ENCODE measurements at places on chromosomes 16 and 17.

DNA sequence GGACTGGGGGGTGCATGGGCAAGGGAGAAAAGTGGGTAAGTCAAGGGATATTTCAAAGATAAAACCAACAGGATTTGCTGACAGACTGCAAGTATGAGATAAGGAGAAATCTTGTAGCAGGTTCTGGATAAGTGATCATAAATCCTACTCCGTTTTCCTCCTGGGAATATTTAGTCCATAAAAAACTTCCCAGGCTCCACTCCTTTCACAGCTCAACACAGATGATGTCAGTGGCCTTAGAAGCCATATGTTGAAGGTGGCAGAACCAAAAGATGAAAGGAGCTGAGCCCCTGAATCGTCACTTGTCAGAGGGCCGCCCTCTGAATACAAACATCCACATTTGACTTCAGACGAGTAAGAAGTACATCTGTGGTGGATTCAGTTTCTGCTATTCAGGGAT lies 71.7 kb downstream of the GRIN2A start:
- no peaks in the 10 kb centered on the region for H3K27me3 ChIP-seq
- no peaks in the 10 kb centered on the region for H3K36me3 ChIP-seq
- H3K4me1 ChIP-seq: no peaks in the 10 kb centered on the region
- no peak overlapping the region for H3K4me3 ChIP-seq
- DNase-seq: no peak

DNA sequence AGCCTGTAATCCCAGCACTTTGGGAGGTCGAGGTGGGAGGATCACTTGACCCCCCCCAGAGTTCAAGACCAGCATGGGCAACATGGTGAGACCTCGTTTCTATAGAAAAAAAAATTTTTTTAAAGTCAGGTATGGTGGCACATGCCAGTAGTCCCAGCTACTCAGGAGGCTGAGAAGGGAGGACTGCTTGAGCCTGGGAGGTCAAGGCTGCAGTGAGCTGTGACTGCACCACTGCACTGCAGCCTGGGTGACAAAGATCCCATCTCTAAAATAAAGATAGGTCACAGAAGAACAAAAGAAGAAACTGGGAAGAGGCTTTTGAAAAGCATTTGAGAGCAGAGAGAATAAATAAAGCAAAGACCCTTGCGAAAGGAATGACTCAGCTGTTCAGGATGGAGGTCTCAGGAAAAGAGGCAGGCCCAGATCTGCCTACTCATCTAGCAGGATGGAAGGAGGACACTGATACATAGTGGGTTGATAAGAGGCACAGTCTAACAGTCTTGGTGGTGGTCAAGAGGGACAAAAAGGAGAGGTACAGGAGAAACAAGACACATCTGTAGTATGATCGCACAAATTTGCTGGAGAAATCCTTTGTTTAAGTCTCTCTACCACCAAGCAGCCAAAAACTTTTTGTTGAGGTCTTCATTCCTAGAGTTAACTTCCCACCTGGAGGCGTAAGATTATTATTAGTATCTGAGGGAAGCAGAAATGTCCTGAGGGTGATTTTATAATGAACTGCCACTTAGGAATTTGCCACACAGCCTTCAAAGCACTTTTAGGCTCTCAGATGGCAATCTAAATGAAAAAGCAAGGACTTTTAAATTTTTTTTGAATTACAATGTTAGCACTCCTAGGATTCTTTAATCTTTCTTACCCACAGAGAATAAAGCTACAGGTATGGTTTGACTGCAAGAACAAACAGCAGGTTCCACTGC lies 17.6 kb downstream of the ZSWIM7 start:
- no peak overlapping the region for H3K27ac ChIP-seq
- H3K4me1 ChIP-seq: no peaks in the 10 kb centered on the region
- peaks cover 53% of the 10 kb centered on the region for H3K36me3 ChIP-seq
- H3K27me3 ChIP-seq: no peaks in the 10 kb centered on the region

- DNase-seq: no peak
- H3K36me3 ChIP-seq: no peaks in the 10 kb centered on the region
- H3K4me3 ChIP-seq: peak overlapping the region; percentile 34
- peaks cover 17% of the 10 kb centered on the region for H3K27me3 ChIP-seq
Observed at GRCh38 chr17:7651097-7651664, 455 bp downstream of the ATP1B2 start.

- no peak overlapping the region for H3K27ac ChIP-seq
- DNase-seq: no peak
- no peak overlapping the region for H3K4me3 ChIP-seq
- H3K27me3 ChIP-seq: no peaks in the 10 kb centered on the region
Observed at GRCh38 chr17:3639981-3640596, 3.5 kb downstream of the CTNS start.

GRCh38 chr17:63740464-63741142 lies 996 bp downstream of the STRADA start:
- peak overlapping the region; percentile 80 for H3K4me3 ChIP-seq
- peak overlapping the region; percentile 85 for H3K27ac ChIP-seq
- H3K27me3 ChIP-seq: no peaks in the 10 kb centered on the region
- peaks cover 3% of the 10 kb centered on the region for H3K36me3 ChIP-seq

DNA sequence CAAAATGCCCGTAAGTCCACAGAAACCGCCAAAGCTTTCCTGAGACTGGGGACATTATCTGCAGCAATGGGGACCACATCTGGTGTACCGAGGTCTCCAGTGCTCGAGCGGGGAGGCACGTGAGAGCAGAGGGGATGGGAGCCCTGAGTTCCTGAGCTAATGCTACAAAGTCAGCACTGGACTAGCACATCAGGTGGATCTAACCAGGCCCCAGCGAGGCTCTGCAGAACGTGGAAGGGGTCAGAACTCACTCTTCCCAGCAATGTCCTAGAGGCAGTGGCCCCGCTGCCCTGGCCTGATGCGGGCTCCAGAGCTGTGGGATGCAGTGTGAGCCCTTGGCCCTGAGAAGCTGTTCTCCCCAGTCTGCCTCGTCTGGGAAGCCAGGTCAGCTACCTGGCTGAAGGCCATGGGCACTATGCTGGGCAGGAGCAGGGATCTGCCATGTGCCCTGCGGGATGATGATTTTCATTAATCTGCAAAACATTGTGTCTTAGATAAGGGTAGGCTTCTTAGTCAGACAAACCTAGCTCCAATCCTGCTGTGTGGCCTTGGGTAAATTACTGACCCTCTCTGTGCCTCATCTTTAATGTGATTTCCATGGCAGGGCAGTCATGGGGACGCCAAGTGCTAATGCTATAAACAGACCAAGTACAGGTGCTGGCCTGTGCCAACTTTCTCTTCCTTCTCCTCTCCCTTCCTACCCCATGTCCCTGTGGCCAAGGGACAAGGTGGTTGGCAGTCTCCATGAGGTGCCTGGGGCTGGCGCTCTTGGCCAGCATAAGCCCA lies 40.1 kb upstream of the SLC38A10 start:
- no peak overlapping the region for H3K27ac ChIP-seq
- H3K4me3 ChIP-seq: no peak overlapping the region
- no peak for DNase-seq

- no peak overlapping the region for H3K27ac ChIP-seq
- H3K27me3 ChIP-seq: no peaks in the 10 kb centered on the region
- no peaks in the 10 kb centered on the region for H3K36me3 ChIP-seq
- DNase-seq: no peak
- no peak overlapping the region for H3K4me3 ChIP-seq
Observed at GRCh38 chr17:3917391-3917931, 1.2 kb upstream of the P2RX1 start.

DNA sequence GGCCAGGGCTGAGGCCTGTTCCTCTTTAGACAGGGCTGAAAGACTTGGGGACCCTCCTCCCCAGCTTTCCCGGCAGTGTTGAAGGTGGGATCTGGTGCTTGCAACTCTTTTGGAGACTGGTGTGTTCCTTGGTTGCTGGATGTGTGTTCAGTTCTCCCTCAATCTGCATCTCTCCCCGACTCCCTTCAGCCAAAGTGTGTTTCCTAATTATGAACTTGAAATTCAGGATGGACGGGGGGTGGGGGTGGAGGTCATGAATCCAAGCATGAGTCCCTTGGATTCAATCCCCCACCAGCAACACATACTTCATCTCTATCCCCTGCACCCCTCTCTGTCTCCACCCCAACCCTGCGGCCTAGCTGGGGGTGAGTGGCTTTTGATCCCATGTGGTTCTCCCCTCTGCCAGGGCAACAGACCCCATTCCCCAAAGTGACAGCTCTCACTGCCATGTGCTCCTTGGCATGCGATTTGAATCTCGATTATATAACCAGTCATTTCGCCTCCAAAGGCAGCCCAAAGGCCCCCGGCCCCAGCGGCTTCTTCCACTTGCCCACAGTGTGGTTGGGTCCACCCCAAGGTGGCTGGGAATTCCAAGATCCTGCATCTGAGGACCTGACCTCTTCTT lies 1.3 kb downstream of the ARHGAP23 start:
- H3K4me1 ChIP-seq: peaks cover 53% of the 10 kb centered on the region
- H3K27ac ChIP-seq: peak overlapping the region; percentile 86
- no peak for DNase-seq
- no peaks in the 10 kb centered on the region for H3K27me3 ChIP-seq
- H3K4me3 ChIP-seq: no peak overlapping the region
- peaks cover 12% of the 10 kb centered on the region for H3K36me3 ChIP-seq

DNA sequence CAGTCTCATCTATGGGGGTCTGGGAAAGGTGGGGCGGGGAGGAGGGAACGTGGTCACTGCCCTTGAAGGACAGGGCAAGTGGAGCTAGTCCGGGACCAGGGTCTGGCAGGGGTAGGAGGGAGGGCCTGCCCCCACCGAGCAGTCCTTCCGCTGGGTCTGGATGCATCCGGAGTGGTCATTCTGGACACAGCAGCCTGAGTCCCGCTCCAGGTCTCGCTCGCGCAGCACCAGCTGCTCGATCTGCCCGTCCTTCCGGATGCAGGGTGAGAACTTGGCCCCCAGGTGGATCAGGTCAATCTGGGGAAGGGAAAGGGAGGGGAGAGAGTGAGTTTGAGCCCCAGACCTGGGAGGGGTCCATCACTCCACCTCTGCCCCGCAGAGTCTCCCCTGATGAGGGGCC lies 6.8 kb downstream of the AANAT start:
- H3K36me3 ChIP-seq: no peaks in the 10 kb centered on the region
- H3K4me3 ChIP-seq: no peak overlapping the region
- no peak overlapping the region for H3K27ac ChIP-seq
- H3K27me3 ChIP-seq: no peaks in the 10 kb centered on the region
- no peak for DNase-seq
- no peaks in the 10 kb centered on the region for H3K4me1 ChIP-seq

- H3K27me3 ChIP-seq: no peaks in the 10 kb centered on the region
- H3K27ac ChIP-seq: 0 out of 2 replicates have a peak overlapping the region, but pooled peaks have one; percentile 3
- peaks cover 21% of the 10 kb centered on the region for H3K36me3 ChIP-seq
- H3K4me3 ChIP-seq: peak overlapping the region; percentile 67
- peak; percentile 46 for DNase-seq
Observed at GRCh38 chr16:3022208-3022683, 1.5 kb downstream of the HCFC1R1 start.

GRCh38 chr17:76968707-76969597 lies 100.7 kb downstream of the MGAT5B start:
- H3K36me3 ChIP-seq: no peaks in the 10 kb centered on the region
- DNase-seq: peak; percentile 58
- H3K4me1 ChIP-seq: peaks cover 19% of the 10 kb centered on the region

GRCh38 chr17:64780096-64781013 lies 118.2 kb upstream of the SMURF2 start:
- DNase-seq: no peak
- H3K4me1 ChIP-seq: peaks cover 26% of the 10 kb centered on the region
- H3K27me3 ChIP-seq: no peaks in the 10 kb centered on the region
- peaks cover 18% of the 10 kb centered on the region for H3K36me3 ChIP-seq
- H3K4me3 ChIP-seq: peak overlapping the region; percentile 59
- H3K27ac ChIP-seq: no peak overlapping the region

DNA sequence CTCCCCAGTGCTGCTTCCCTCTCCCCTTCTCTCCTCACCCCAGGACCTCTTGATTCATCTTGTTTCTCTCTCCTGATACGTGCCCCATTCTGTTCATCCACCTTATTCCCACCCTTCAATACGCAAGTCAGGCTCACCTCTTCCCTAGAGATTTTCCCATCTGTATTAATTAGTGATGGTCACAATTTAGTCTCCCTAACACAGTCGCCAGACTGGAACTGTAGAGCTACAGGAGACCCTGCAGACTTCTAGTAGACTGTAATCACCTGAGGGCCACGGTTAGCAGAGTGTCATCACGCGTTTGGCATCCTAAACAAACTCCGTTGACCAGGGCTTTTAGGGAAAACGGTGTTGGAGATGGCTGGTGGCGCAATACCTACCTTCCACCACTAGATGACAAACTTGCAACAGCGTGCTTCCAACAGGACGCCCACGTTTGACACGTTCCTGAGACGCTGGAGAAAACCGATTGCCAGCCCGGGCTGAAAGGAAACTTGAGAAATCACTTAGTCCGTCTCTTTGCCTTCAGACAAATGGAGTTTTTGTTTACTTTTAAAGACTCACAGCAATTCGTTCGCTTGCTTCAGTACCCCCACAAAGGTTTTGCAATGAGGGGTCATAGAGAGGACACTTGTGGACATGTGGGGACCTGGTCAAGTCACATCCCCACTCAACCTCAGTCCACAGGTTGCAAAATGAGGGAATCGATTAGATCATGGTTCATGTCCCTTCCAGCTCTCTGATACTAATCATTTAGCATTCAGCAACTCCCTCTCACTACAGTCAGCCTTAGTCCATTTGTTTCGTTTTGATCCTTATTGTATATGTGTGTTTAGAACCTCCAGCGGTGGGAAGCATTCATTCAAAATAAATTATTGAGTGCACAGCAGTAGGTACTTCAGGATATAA lies 20.6 kb downstream of the MYL4 start:
- H3K27ac ChIP-seq: peak overlapping the region; percentile 9
- no peaks in the 10 kb centered on the region for H3K36me3 ChIP-seq
- DNase-seq: peak; percentile 78
- H3K4me1 ChIP-seq: peaks cover 15% of the 10 kb centered on the region

DNA sequence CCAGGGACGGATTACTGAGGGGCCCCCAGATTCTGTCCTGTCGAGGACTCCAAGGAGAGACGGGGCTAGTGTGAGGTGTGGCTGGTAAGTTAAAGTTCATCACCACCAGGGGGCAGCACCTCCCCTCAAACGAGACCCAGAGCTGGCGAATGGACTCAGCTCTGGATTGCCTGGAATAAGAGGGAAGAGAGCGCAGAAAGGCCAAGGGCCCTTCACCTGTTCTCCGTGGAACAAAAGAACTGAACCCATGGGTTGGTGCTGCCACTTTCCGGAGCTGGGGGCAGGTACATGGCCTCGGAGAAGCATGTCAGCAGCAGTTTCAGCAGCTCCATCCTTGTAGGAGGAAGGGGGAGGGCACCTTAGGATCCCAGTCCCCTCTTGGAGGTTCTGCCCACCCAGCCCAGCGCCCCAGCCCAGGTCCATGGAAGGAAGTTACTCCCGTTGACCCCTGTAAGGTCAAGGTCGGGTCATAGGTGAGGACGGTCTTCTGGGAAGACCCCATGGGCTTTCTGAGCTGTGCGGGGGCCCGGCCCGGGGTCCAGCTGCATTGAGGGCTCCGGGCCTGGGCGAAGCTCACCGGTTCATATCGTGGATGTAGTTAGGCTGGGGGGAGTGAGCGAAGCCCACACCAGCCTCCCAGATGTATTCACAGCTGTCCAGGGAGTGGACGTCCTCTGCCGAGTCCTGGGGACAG lies 10.8 kb downstream of the HID1 start:
- H3K36me3 ChIP-seq: no peaks in the 10 kb centered on the region
- H3K4me3 ChIP-seq: no peak overlapping the region
- H3K4me1 ChIP-seq: peaks cover 3% of the 10 kb centered on the region
- DNase-seq: peak; percentile 84
- no peak overlapping the region for H3K27ac ChIP-seq
- H3K27me3 ChIP-seq: peaks cover 4% of the 10 kb centered on the region

GRCh38 chr17:37147301-37147812 lies 198.6 kb downstream of the AATF start:
- H3K4me1 ChIP-seq: no peaks in the 10 kb centered on the region
- H3K27me3 ChIP-seq: no peaks in the 10 kb centered on the region
- peaks cover 61% of the 10 kb centered on the region for H3K36me3 ChIP-seq
- no peak overlapping the region for H3K27ac ChIP-seq

- no peaks in the 10 kb centered on the region for H3K4me1 ChIP-seq
- no peaks in the 10 kb centered on the region for H3K36me3 ChIP-seq
- H3K4me3 ChIP-seq: no peak overlapping the region
- DNase-seq: no peak
Observed at GRCh38 chr16:65285128-65286048, 163.5 kb upstream of the CDH11 start.

All from DND-41 (cell line).